ENCODE measurements at places on chromosomes 11 and 22. TPM values are rescaled to one million over a fixed set of nuclear protein-coding genes. Genes with fewer than 3 reads are reported as not detected.

- DNase-seq = no peak
Measured at GRCh38 chr11:120613264-120614226, 102.0 kb downstream of the GRIK4 start.

GRCh38 chr11:132519241-132519815 lies 1013.0 kb downstream of the OPCML start:
- no peak for DNase-seq

- no peak for DNase-seq
Measured at GRCh38 chr11:100820621-100821020, 133.5 kb downstream of the ARHGAP42 start.

GRCh38 chr11:8369592-8370205 lies 106.0 kb upstream of the LMO1 start:
- DNase-seq = no peak

HMOX1 gene
- total RNA-seq = 0.15 TPM

All from activated naive CD4-positive, alpha-beta T cell treated with anti-CD3 and anti-CD28 coated beads for 36 hours (primary cell).